Glutamatergic neuron (in vitro differentiated cells): ENCODE measurements at places on chromosomes 3 and 15.
A peak's percentile ranks its signal among the peaks of the same experiment; 100 is the strongest.

DNA sequence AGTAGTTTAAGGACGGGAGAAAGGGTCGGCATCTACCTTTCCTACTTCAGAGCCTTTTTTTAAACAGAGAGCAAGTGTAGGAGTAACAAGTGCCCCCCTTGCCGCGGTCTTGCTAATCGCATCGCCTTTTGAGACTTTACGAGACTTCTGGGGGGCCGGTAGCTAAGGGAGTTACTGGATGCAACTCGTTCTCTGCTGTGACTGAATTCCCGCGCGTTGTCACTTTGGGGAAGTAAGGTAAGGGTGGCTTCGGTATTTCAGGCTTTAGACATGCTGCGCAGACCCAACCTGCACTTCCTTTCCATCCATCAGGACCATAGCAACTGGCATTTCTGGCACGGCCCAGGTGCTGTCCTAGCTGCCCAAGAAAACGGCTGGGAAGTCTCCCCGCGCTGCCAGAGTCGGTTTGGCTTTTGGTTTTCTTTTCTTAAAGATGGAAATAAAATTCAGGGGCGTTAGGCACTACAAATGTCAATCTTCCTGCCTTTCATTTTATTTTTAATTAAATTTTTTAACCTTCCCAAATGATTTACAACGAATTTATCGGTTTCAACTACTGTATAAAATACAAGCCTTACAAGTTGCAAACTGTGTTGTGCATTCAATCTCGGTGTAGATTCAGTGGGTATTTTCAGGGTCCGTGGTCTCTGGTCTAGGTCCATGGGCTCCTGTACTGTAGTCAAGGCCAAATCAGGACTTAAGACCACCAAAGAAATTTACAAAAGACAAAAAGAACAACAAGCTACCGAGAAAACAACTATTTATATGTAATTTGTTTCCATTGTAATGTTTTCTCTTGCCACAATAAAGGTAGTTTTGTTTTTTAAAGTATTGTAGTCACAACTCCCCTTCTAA is 3.5 kb downstream of the MECOM start:
- peaks cover 17% of the 10 kb centered on the region for H3K4me1 ChIP-seq
- H3K36me3 ChIP-seq: no peaks in the 10 kb centered on the region
- H3K4me3 ChIP-seq: peak overlapping the region; percentile 52
- no peak overlapping the region for H3K27ac ChIP-seq

GRCh38 chr3:40828741-40829415 is 304.1 kb downstream of the ZNF621 start:
- no peak overlapping the region for H3K4me3 ChIP-seq
- no peaks in the 10 kb centered on the region for H3K36me3 ChIP-seq
- H3K27me3 ChIP-seq: no peaks in the 10 kb centered on the region
- DNase-seq: no peak
- no peak overlapping the region for H3K27ac ChIP-seq
- no peaks in the 10 kb centered on the region for H3K4me1 ChIP-seq

- no peak for DNase-seq
- H3K4me3 ChIP-seq: no peak overlapping the region
- H3K27ac ChIP-seq: no peak overlapping the region
- no peaks in the 10 kb centered on the region for H3K36me3 ChIP-seq
- H3K4me1 ChIP-seq: peaks cover 12% of the 10 kb centered on the region
- no peaks in the 10 kb centered on the region for H3K27me3 ChIP-seq
Measured at GRCh38 chr3:24168977-24169376, 223.9 kb downstream of the NR1D2 start.

DNA sequence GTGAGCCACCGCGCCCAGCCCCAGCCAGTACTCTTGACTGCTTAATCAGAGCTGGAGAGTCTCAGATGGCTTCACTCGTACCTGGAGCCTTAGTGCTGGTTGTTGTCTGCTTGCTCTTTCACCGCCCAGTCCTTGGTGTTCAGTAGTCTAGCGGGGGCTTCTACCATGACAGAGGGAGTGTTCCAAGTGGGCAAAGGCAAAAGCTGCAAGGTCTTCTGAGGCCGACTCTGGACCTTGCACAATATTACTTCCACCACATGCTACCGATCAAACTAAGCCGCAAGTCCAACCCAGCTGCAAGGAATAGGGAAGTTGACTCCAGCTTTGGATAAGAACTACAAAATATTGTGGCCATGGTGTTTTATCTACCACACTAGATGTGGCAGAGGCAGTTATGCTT is 6.6 kb downstream of the PARL start:
- H3K4me1 ChIP-seq: peaks cover 4% of the 10 kb centered on the region
- no peak for DNase-seq
- H3K27me3 ChIP-seq: peaks cover 2% of the 10 kb centered on the region
- H3K36me3 ChIP-seq: peaks cover 4% of the 10 kb centered on the region

DNA sequence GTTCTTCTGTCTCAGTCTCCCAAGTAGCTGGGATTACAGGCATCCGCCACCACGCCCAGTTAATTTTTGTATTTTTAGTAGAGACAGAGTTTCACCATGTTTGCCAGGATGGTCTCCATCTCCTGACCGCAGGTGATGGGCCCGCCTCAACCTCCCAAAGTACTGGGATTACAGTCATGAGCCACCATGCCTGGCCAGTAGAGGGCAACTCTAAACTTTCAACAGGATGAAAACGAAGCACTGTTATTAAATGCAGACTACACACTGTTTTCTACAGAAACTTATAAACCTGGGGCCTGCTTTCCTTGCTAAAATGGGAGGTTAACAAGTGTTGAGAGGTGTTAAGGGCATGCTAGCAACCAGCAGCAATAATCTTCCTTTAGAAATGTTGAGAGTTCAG is 7.6 kb downstream of the ARPC4 start:
- no peak overlapping the region for H3K4me3 ChIP-seq
- no peaks in the 10 kb centered on the region for H3K4me1 ChIP-seq
- H3K27ac ChIP-seq: no peak overlapping the region
- H3K27me3 ChIP-seq: peaks cover 3% of the 10 kb centered on the region
- peaks cover 5% of the 10 kb centered on the region for H3K36me3 ChIP-seq

- H3K27me3 ChIP-seq: peaks cover 5% of the 10 kb centered on the region
- DNase-seq: no peak
- H3K27ac ChIP-seq: no peak overlapping the region
- H3K4me1 ChIP-seq: no peaks in the 10 kb centered on the region
- no peak overlapping the region for H3K4me3 ChIP-seq
Measured at GRCh38 chr15:29309139-29309538, 39.5 kb upstream of the NSMCE3 start.

DNA sequence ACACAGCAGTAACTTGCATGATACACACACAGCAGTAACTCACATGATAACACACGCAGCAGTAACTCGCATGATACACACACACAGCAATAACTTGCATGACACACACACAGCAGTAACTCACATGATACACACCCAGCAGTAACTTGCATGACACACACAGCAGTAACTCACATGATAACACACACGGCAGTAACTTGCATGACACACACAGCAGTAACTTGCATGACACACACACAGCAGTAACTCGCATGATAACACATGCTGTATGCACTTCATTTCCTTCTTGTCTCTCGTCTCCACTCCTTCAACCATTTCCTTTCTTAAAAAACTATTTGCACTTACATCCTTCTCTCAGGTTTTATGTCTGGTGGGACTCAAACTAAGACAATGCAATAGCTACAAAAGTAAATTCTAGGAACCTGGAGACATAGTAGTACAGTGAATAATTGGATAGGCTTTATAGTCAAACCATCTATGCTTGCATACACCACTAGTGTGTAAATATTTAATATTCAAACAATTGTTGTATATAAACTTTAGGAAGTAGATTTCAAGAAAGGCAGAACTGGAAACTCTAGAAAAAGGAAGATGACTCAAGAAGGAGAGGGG is 130.8 kb downstream of the UACA start:
- no peaks in the 10 kb centered on the region for H3K36me3 ChIP-seq
- no peak overlapping the region for H3K4me3 ChIP-seq
- H3K4me1 ChIP-seq: peaks cover 3% of the 10 kb centered on the region
- no peak overlapping the region for H3K27ac ChIP-seq
- peaks cover 1% of the 10 kb centered on the region for H3K27me3 ChIP-seq

- DNase-seq: no peak
- H3K27me3 ChIP-seq: no peaks in the 10 kb centered on the region
- H3K36me3 ChIP-seq: no peaks in the 10 kb centered on the region
- H3K4me1 ChIP-seq: no peaks in the 10 kb centered on the region
- H3K27ac ChIP-seq: no peak overlapping the region
Measured at GRCh38 chr3:94036909-94037507, 8.6 kb upstream of the STX19 start.

- no peaks in the 10 kb centered on the region for H3K4me1 ChIP-seq
- DNase-seq: no peak
- no peak overlapping the region for H3K27ac ChIP-seq
- no peaks in the 10 kb centered on the region for H3K27me3 ChIP-seq
- no peak overlapping the region for H3K4me3 ChIP-seq
Measured at GRCh38 chr15:98282656-98283332, 322.3 kb downstream of the ARRDC4 start.

GRCh38 chr15:91865950-91866349 is 12.4 kb downstream of the SLCO3A1 start:
- H3K27ac ChIP-seq: peak overlapping the region; percentile 15
- DNase-seq: no peak
- H3K4me3 ChIP-seq: peak overlapping the region; percentile 6
- peaks cover 43% of the 10 kb centered on the region for H3K4me1 ChIP-seq

DNA sequence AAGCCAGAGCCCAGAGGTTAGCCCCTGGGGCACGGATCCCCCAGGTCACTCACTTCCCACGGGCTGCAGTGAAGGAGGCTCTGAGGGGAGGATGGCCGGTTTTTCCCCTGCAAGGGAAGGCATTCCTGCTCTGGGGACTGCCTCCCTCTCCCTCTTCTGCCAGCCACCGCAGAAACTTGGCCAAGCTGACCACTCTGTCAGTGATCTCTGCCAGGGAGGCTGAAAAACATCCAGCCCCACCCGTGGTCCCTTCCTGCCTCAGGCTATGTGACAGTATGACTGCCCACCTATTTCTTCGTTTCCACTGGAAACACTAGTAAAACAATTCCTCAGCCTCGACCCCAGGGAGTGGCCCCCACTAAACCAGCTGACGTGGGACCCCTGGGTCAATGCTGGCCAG is 14.6 kb upstream of the FANCD2 start:
- no peak for DNase-seq
- no peaks in the 10 kb centered on the region for H3K36me3 ChIP-seq
- H3K4me1 ChIP-seq: peaks cover 18% of the 10 kb centered on the region
- peak overlapping the region; percentile 48 for H3K4me3 ChIP-seq

GRCh38 chr15:57969355-57969754 is 96.2 kb downstream of the ALDH1A2 start:
- H3K36me3 ChIP-seq: no peaks in the 10 kb centered on the region
- no peak overlapping the region for H3K4me3 ChIP-seq
- H3K4me1 ChIP-seq: peaks cover 11% of the 10 kb centered on the region
- no peak for DNase-seq

GRCh38 chr15:40806672-40807027 is 239 bp upstream of the ZFYVE19 start:
- DNase-seq: no peak
- peaks cover 11% of the 10 kb centered on the region for H3K4me1 ChIP-seq
- H3K27ac ChIP-seq: peak overlapping the region; percentile 97
- peaks cover 7% of the 10 kb centered on the region for H3K27me3 ChIP-seq

- no peaks in the 10 kb centered on the region for H3K27me3 ChIP-seq
- H3K4me3 ChIP-seq: no peak overlapping the region
- no peaks in the 10 kb centered on the region for H3K36me3 ChIP-seq
Measured at GRCh38 chr3:179098388-179099077, 26.9 kb upstream of the ZMAT3 start.

DNA sequence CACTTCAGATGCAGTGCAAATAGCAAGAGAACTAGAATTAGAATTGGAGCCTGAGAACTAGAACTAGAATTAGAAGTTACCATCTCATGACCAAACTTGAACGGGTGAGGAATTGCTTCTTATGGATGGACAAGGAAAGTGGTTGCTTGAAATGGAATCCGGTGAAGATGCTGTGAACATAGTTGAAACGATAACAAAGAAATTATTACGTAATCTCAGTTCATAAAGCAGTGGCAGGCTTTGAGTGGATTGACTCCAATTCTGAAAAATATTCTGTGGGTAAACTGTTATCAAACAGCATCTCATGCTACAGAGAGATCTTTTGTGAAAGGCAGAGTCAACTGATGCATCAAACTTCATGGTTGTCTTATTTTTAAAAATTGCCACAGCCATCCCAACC is 48.0 kb upstream of the GSK3B start:
- H3K4me1 ChIP-seq: no peaks in the 10 kb centered on the region
- no peaks in the 10 kb centered on the region for H3K36me3 ChIP-seq
- no peaks in the 10 kb centered on the region for H3K27me3 ChIP-seq
- DNase-seq: no peak
- no peak overlapping the region for H3K27ac ChIP-seq

- no peaks in the 10 kb centered on the region for H3K36me3 ChIP-seq
- H3K4me1 ChIP-seq: peaks cover 6% of the 10 kb centered on the region
- H3K27ac ChIP-seq: no peak overlapping the region
- H3K4me3 ChIP-seq: no peak overlapping the region
Measured at GRCh38 chr15:88646088-88646405, 7.2 kb downstream of the ISG20 start.

DNA sequence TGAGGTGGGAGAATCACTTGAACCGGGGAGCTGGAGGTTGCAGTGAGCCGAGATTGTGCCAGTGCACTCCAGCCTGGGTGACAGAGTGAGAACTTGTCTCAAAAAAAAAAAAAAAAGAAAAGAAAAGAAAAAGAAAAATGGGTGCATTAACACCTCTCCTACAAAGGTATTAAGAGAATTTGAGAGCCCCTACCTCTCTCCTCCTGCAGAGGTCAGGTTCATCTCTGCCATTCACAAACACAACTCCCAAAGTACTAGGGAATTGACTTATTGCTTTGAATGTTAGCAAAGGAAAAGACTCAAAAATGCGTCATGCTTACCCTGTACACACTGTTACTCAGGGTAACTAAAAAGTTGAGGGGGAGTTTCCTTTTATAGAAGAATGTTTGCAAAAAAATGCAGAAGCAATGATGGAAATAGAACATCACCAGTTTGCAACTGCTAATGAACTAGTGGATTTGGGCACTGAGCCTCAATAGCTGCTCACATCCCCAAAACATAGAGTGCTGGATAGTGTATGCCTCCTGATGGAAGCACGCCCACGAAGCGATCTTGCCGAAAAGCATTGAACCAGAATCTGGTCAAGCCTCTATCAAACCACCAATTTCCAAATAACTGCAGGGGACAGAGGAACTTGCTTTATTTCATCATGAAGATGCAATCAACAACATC is 15.5 kb upstream of the LYZL4 start:
- H3K27me3 ChIP-seq: no peaks in the 10 kb centered on the region
- H3K36me3 ChIP-seq: no peaks in the 10 kb centered on the region
- H3K27ac ChIP-seq: no peak overlapping the region
- H3K4me3 ChIP-seq: no peak overlapping the region
- DNase-seq: no peak
- H3K4me1 ChIP-seq: peaks cover 26% of the 10 kb centered on the region

DNA sequence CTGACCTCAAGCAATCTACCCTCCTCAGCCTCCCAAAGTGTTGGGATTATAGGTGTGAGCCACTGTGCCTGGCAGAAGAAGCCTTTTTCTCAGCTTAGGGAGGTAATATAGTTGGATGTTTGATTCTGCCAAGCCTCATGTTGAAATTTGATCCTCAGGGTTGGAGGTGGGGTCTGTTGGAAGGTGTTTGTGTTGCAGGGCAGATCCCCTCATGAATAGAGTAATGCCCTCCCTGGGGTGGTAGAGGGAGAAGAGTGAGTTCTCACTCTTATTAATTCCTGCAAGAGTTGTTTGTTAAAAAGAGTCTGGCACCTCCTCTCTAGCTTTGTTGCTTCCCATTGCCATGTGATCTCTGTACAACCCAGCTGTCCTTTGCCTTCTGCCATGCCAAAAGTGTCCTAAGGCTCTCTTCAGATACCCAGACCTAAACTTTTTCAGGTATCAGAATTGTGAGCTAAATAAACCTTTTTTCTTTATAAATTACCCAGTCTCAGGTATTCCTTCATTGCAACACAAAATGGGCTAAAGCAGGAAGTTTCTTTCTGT is 16.4 kb downstream of the NECTIN3 start:
- H3K27ac ChIP-seq: peak overlapping the region; percentile 90
- H3K27me3 ChIP-seq: no peaks in the 10 kb centered on the region
- peak overlapping the region; percentile 26 for H3K4me3 ChIP-seq
- peaks cover 19% of the 10 kb centered on the region for H3K4me1 ChIP-seq
- no peak for DNase-seq
